ENCODE measurements at places on chromosomes 12 and 14.

DNA sequence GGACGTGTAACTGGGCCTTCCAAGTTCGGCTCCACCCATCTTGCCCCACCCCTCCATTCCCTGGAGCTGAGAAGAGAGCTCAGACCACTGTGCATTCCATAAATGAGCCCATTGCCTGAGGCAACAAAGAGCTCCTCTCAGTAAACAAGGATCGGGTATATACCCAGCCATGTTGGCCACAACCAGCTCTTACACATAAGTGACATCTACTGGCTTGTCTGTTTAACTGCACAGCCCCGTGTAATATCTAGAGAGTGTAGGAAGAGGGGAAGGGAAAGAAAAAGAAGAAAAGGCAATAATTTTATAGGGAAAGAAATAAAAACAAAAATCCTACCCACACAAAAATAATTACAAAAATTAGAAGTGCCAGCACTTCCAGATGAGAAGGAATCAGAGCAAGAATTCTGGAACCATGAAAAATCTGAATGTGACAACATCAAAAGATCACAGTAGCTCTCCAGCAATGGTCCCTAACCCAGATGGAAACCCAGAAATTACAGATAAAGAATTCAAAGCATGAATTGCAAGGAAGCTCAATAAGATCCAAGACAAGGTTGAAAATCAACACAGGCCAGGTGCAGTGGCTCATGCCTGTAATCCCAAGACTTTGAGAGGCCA, 308.1 kb downstream of the RPAP3 start:
- DNase-seq = no peak

DNA sequence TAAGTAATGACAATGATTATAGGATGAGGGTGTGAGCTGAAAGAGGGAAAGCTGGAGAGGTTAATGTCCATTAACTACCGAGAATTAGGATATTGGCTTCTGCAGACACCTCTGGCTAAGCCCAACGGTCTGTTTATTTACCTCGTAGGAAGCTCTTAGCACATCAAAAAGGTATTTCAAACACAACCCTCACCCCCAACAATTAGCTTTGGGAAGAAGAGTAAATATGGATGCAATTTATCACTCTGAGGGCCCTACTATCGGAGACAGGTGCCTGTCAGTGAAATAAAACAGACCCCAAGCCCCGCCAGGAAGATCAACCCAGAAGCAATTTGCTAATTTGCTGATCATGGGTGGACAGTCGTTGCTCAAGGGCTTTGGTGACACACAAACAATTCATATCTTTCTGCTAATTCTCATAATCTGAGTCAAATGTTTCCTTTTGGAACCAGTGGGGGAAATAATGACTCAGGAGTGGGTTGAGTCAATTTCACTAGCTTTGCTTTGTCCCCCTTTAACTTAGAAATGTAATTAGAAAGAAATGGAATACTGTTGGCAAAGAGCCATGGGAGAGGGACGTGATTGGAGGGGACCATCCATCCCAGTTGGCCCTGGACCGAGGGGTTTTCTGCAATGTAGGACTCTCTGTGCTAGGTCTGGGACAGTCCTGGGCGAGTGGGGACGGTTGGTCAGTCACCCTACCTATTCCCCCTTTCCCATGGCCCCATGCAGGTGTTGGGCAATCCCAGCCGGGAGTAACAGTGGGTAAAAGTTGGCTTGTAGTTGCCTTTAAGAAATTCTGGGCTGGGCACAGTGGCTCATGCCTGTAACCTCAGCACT, 99.1 kb upstream of the MED13L start:
- DNase-seq = peak; percentile 85

- DNase-seq = no peak
These were observed 20.3 kb upstream of the C14orf180 start for GRCh38 chr14:104559028-104559803.

GRCh38 chr14:91225025-91225424, 19.5 kb downstream of the GPR68 start:
- DNase-seq = no peak

- no peak for DNase-seq
These were observed 10.9 kb upstream of the TRPV4 start for GRCh38 chr12:109844091-109844490.

GRCh38 chr14:47674148-47674542, 1.3 kb downstream of the MDGA2 start:
- DNase-seq = no peak

DNA sequence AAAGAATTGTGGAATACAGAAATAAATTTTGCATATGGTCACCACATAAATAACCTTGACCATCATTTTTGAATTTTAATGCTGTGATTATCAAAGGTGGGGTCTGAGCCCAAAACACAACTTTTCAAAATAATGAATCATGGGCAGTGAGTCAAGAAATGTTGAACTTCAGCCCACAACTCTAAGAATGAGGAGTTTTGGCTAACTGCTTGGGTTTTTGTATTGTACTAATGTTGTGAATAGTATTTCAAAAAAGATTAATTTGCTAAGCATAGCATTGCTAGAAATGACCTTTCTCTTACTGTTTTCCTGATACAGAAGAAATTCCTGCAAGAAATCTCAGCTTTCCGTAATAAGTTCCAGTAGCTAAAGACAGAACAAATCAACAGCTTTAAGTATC, 24.4 kb upstream of the YARS2 start:
- no peak for DNase-seq

GRCh38 chr12:70444903-70445302, 78.8 kb downstream of the KCNMB4 start:
- DNase-seq = no peak

GRCh38 chr14:69181491-69181890, 9.8 kb upstream of the EXD2 start:
- no peak for DNase-seq

- no peak for DNase-seq
These were observed 57.5 kb downstream of the PLEKHA5 start for GRCh38 chr12:19186722-19187661.

- no peak for DNase-seq
These were observed 149.9 kb downstream of the NRXN3 start for GRCh38 chr14:78319887-78320635.

DNA sequence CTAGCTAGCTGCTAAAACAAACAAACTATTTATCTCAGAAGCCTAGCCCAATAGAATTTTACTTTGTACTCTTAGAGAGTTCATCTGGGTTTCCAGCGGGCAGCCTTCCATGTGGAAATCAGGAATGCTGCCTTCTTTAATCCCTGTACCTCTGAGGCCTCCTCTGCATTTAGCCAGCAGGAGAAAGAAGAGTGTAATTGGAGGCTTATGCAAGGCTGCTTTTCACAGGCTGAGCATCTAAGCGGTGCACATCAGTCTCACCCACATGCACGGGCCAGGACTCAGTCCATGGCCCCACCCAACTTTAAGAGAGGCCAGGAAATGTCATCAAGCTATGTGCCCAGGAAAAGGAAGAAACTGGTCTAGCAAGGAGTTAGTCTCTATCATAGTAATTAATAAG, 14.0 kb upstream of the PTGDR start:
- DNase-seq = no peak

DNA sequence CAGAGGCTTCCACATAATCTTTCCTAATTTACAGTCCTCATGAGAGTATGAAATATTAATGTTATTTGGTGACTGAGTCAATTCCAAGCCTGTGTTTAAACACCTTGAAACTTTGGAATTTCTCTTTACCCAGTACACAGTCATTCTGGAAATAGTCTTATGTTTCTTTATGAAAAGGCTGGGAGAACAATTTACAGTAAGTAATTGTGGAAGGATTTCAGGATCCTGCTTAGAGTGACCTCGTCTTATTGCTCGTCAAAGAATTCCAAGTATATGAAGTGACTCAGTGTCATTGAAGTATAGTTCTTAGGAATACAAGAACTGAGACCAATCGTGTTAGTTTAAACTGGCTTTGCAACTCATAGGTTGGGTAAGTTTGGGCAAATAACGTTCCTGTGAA, 634.2 kb downstream of the SLC16A7 start:
- no peak for DNase-seq

- no peak for DNase-seq
These were observed 75.2 kb downstream of the GPR135 start for GRCh38 chr14:59389936-59390335.

DNA sequence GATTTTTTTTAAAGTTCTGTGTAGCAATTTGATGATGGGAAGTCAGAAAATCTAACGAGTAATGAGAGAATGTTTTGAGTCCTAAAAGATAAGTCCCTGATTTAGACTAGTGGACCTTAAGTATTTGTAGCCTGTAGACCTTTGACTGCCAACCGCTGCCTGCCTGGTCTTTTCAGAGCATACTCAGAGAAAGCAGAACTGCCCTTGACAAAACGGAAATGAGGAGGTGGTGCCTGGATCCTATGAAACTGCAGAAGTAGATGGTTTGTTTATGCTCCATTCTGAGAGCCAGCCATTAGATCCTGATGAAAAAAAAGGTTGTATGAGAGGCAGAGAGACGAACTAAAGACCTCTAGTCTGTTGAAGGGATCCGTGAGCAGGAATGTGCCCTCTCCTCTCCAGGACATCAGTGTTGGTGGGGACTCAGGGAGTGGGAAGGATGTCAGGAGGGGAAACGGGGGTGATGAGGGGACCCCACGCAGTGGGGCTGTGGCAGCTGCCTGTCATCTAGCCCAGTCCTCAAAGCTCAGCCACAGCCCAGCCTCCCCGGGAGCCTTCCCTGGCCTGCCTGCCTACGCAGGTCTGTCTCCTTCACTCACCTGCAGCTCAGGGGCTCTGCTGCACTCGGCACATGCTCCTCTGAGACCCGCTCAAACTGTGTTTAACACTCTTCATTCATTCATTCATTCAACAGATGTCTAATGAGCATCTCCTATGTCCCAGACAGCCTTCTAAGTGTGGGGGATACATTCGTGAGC, 447.5 kb downstream of the AACS start:
- DNase-seq = no peak

DNA sequence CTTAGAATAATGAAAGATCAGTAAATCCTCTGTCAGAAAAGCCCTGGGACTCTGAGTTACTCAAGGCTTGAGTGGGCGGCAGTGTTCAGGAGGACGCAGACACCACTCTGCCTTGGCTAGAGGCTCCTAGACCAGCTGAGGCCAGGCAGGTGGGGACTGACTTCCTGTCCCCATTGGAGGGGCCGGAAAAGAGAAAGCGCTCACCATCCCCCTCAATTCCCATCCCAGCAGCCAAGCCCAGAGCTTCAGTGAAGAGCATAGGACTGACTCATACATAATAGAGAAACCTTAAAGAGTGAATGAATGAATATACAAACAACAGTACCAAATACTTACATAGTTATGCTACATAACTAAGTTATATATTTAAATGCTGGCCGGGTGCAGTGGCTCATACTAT, 62.0 kb downstream of the PLEKHG7 start:
- DNase-seq = no peak

DNA sequence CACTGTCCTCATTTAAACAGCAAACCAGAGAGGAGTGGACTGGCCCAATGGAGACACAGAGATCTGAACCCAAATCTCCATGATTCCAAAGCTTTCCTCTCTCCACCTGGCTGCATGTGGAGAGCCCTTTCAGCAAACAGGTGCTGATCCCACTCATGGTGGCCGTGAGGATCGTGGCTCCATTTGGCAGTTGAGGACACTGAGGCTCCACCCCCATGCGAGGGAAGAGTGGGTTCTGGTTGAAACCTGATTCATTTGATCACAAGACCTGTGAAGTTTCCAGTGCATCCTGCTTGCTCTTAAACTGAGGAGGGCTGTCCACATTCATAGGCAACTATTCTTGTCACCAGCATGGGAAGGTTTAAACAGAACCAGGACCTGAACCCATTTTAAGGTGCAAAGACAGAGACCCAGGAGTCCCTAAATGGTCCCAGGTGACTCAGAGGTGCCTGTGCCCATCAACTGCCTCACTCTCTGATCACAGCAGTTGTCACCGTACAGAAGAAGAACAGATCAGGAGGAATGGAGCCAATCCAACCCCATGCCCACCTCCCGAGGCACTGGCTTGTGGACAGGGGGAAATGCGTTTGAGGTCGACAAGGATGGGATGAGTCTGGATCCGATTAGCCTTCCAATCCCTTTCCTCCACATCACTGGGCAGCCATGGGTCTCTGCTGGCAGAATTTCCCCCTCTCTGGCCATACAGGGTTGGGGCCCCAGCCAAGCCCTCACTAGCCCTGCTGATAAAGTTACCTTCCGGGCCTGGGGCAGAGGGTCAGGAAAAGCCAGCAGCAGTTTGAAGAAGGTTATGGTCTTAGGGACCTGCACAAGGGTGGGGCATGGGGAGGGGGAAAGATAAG, 45.5 kb upstream of the BCL11B start:
- no peak for DNase-seq

DNA sequence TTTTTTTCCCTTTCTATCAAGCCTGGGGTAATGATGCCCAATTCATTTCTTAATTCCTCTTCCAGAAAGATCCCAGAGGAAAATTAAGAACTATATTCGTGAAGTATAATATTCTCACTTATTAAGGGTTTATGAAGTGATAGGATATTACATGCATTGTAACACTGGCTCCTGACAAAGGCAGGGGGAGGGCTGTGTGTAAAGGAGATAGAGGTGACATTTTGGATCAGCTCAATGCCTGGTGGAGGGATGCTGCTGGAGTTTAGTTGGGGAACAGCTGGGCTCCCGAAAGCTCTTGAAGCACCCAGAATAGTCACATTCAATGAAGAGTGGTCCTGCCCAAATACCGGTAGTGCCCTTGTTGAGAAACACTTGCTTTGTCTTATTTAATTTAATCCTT, 774 bp downstream of the SERPINA11 start:
- no peak for DNase-seq

- no peak for DNase-seq
These were observed 51.4 kb upstream of the GPR132 start for GRCh38 chr14:105116451-105117256.

- DNase-seq = no peak
These were observed 4.0 kb downstream of the CHD4 start for GRCh38 chr12:6603095-6603567.

- DNase-seq = no peak
These were observed 84.1 kb downstream of the ITPR2 start for GRCh38 chr12:26748741-26749431.

GRCh38 chr14:97215263-97215969, 418.2 kb downstream of the VRK1 start:
- no peak for DNase-seq

DNA sequence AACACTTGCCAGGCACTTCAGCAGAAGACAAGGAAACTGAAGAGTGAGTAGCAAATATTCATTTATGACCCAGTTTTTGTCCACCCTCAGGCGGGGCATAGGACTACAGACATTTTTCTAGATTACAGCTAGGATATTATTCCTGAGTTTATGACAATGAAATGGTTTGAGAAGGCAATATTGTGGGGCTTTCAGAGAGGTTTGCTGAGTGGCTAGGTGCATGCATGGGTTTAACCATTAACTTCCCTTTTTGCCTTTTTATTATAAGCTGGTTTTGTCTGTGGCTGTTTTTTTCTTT, 104.0 kb upstream of the BCAT1 start:
- DNase-seq = no peak

DNA sequence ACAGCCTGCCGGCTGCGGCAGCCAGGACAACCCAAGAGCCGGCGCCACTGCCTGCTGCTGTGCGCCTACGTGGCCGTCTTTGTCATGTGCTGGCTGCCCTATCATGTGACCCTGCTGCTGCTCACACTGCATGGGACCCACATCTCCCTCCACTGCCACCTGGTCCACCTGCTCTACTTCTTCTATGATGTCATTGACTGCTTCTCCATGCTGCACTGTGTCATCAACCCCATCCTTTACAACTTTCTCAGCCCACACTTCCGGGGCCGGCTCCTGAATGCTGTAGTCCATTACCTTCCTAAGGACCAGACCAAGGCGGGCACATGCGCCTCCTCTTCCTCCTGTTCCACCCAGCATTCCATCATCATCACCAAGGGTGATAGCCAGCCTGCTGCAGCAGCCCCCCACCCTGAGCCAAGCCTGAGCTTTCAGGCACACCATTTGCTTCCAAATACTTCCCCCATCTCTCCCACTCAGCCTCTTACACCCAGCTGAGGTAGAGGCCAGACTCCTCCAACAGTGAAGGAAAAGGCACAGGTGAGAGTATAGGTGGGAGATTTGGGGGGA, 10.3 kb downstream of the ZBTB39 start:
- DNase-seq = no peak

Measured in NCI-H1417 treated with DMSO at 0.1 percent for 48 hours (cell line).